ENCODE measurements at places on chromosomes 1 and 21.

- DNase-seq = peak; percentile 33
These were observed at the start of gene RNASEL for GRCh38 chr1:182588500-182589396. Gene RNASEL, minus strand, starts transcription at chr1:182589256. Its CDS starts 2,450 bp downstream, at chr1:182586806.

DNA sequence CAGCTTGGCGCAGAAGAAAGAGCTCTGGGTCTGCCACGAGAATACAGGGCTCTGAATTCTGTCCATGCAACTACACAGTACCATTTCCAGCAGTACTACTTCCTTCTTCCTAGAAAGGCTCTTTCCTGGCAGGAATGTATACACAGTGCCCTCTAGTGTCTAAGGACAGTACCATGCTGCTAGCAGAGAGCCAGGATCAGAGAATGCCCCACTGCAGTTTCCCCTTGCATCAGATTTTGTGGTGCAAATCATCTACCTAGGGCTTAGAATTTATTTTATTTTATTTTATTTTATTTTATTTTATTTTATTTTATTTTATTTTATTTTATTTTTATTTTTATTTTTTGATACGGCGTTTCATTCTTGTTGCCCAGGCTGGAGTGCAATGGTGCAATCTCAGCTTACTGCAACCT lies 50.8 kb downstream of the PAX7 start:
- no peak for DNase-seq

DNA sequence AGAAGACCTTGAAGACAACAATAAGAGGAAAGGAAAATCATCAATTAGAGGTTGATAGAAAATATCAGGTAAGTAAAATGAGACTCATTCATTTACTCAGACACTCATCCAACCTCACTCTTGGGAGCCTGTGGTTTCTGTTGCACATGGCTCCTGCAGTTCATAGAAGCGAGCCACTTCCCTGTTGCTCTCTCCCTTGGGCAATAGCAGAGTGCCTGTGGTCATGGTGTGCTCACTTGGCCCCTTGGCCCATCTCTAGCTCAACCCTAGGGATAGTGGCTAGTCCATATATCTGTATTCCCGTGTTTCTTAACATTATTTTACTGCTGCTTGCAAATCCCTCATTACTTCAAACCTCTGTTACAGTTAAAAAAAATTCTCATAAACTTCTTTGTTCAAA lies 368.6 kb downstream of the PTPRC start:
- no peak for DNase-seq

DNA sequence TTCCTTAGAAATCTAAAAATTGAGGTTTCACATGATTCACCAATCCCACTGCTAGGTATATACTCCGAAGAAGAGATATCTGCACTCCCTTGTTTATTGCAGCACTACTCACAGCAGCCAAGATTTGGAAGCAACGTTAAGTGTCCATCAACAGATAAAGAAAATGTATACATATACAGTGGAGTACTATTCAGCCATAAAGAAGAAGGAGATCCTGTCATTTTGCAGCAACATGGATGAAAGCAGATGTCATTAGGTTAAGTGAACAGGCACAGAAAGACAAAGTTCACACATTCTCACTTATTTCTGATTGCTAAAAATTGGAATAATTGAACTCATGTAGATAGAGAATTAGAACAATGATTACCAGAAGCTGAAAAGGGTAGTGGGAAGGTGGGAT lies 56.4 kb downstream of the RABGAP1L start:
- no peak for DNase-seq

DNA sequence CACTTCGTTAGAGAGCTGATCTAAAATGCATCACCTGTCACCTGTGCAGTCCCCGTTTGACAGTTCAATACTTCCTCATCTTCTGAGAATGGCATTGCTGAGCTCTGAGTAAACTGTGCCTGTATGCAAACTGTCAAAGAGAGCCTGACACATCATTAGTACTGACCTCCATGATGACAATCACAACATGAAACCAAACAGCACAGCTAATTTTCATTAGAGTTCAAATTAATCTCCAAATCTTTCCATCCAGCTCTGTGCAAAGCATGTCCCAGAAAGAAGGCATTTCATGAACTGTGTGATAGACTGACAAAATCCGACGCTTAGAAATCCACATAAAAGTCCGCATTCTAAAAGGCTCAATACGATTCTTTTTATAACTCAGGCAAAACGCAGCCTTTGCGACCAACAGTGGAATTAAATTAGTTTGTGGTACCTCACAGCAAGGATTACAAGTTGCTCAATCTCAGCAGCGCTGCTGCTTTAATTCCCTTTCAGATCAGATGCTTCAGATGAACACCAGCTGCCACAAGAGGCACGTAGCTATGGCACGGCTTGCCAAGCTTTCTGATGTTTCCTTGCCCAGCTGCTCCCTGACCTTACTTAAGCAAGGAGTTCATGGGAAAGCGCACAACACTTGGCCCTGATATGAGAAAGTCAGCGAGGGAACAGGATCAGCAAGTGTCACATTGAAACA lies 765.5 kb upstream of the PRMT6 start:
- DNase-seq = no peak

- DNase-seq = no peak
These were observed 76.9 kb downstream of the MRPL37 start for GRCh38 chr1:54276617-54277450.

GRCh38 chr1:217211486-217211885 lies 419.4 kb downstream of the GPATCH2 start:
- no peak for DNase-seq

DNA sequence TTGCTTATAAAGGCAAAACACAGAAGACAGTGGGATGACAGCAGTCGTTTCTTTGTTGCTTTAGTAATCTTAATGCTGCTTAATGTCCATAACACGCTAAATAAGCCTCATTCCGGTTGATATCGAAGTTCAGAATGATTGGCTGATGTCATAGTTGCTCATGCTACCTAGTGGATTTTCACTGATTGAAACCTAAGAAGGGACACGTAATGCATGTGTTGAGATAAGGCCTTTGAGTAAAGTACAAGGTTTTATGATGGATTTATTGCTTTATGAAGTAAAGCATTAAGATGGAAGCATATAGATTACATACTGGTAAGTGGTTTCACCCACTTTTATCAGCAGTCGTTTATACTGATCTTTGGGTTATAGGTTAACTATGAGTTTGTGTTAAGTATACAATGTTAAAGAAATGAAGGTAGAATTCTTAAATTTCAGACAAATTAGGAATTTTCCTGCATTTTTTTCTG lies 25.1 kb downstream of the IARS2 start:
- DNase-seq = no peak

- no peak for DNase-seq
These were observed 1639.3 kb downstream of the KCNT2 start for GRCh38 chr1:194968916-194969315.

- no peak for DNase-seq
These were observed 2.7 kb upstream of the KCNJ9 start for GRCh38 chr1:160078512-160079195.

- DNase-seq = peak; percentile 13
These were observed 193.5 kb downstream of the PAPPA2 start for GRCh38 chr1:176656257-176656995.

DNA sequence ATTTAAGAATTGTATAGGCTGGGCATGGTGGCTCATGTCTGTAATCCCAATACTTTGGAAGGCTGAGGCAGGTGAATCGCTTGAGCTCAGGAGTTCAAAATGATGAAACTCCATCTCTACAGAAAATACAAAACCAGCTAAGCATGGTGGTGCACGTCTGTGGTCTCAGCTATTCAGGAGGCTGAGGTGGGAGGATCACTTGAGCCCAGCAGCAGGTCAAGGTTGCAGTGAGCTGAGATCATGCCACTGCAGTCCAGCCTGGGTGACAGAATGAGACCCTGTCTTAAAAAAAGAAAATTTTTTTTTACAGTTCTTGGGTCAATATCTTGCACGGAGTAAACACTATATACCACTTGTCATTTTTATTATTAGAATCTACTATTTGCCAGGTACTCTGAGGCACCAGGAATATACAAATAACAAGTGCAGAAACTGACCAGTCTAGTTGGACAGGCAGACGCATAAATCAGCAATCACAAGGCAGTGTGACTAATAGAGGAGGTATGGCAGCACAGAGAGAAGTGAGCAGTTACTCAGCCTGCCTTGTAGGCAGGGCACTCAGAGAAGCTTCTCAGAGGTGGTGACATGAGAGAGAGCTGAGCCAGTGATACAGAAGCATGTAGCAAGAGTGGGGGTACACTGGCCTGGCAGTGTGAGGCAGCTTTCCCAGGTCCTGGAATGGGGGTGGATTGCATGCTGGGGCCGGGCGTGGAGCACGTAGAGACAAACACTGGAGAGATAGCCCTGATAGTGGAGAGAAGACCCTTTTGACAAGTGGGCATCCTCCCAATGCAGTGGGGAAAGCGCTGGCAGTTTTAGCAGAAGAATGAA lies 8.0 kb downstream of the PHLDA3 start:
- DNase-seq = peak; percentile 89

GRCh38 chr21:33348706-33349105 lies 23.9 kb downstream of the IFNAR1 start:
- DNase-seq = no peak

DNA sequence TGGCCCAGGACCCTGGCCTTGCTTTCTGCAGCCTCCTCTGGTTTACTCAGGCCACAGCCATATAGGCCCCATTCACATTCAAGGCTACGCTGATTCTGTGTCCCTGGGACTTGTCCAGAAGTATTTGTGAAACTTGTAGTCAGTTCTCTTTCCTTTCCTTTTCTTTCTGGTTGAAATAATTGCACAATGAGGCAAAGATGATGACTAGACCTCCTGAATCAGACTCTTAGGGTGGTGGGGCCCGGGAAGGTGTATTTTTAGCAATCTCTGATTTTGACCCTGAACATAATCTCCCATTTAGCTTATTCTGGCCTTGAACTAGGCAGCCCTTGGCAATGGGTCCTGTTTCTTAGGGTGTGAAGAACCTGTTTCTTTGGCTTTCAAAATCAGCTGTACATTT lies 39.9 kb downstream of the STUM start:
- no peak for DNase-seq

- DNase-seq = peak; percentile 33
These were observed 3.0 kb upstream of the SUMO3 start for GRCh38 chr21:44820851-44821250.

DNA sequence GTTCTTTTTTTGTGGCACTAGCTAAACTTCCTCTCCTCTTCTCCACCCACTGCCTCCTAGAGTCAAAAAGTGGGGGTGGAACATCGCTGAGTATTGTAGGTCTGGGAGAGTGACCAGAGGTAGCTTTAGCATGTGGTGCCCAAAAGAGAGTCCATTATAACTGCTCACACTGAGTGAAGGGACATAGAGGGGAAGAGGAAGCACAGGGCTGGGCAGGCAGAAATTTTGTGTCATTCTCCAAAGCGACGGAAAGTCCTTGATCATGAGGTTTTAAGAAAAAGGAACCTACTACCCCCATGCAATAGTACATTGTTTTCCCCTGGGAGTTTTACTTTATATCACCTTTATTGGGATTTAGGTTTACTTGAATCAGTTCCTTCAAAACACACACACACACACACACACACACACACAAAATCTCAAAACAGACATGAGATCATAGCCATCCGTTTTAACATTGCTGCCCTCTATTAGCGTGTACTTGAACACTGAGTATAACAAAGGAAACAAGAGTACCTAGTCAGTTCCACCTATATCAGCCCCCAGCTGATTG lies 4.1 kb downstream of the CD84 start:
- DNase-seq = no peak

DNA sequence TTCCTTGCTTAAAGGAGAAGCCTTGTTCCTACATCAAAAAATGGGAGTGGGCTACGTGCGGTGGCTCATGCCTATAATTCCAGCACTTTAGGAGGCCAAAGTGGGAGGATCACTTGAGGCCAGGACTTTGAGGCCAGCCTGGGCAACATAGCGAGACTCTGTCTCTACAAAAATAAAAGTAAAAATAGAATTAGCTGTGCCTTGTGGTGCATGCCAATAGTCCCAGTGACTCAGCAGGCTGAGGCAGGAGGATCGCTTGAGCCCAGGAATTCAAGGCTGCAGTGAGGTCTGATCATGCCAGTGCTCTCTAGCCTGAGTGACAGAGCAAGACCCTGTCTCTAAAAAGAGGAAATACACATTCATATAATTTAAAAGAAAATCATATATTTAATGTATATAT lies 127.1 kb downstream of the C1orf21 start:
- DNase-seq = peak; percentile 21

GRCh38 chr1:34324879-34325440 lies 148.3 kb downstream of the C1orf94 start:
- DNase-seq = no peak

DNA sequence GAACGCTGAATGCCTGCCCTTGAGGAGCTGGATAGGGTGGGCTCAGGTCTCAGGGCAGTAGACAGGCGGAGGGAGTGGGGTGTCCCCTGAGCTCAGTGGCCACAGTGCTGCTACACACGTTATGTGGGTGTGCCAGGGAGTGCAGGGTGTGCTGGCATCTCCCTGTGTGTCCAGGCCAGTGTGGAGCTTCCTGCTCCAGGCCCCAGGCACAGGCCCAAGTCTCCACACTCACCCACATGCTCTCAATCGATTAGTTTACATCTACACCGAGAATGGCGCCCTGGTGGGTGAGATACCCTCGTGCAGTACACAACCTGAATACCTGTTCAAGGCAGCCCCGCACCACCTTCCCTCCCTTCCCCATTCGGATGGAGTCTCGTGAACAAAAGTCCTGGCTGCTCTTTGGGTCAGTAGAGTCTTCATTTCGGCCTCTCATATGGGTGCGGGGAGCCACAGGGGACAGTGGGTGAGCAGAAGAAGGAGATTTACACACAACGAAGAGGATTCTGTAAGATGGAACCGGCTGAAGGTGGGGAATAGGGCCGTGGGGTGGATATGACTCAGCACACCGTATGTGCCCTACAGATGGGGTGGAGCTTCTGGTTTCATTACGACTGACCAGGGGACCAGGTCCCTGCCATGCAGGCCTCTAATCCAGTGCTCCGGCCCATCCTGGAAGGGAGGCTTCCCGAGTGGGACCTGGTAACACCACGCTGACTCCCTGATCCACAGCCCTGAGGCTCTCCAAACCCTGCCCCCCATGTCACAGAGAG lies 93.3 kb downstream of the SPSB1 start:
- DNase-seq = no peak

- no peak for DNase-seq
These were observed 173.6 kb downstream of the RERE start for GRCh38 chr1:8643542-8644536.

GRCh38 chr21:15706696-15707095 lies 23.1 kb upstream of the USP25 start:
- DNase-seq = peak; percentile 94

DNA sequence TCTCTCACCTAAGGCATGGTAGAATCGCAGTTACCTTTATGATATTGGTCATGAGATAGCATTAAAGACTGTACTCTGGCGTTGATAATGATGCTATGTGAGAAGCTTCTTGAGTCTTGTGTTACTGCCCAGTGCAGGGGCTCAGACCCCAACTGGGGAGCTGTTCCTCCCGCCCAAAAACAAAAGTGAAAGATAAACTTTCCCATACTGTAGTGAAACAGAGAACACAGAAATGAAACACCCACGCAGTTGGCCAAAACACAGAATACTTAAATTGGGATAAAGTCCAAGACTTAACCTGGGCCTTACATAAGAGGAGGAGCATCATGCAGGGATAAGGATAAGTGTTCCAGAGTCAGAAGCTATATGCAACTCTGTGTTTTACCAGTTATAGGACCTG lies 130.6 kb downstream of the HHIPL2 start:
- no peak for DNase-seq

- no peak for DNase-seq
These were observed 610.8 kb downstream of the SMYD3 start for GRCh38 chr1:245896258-245896657.

- no peak for DNase-seq
These were observed 2.4 kb downstream of the LDLRAP1 start for GRCh38 chr1:25545767-25546166.

- DNase-seq = no peak
These were observed 19.5 kb upstream of the ZFYVE9 start for GRCh38 chr1:52122384-52122783.

Data from fibroblast of the conjunctiva (primary cell).